ENCODE measurements at places on chromosomes 6 and 20. TPM values are rescaled to one million over a fixed set of nuclear protein-coding genes. Genes with fewer than 3 reads are reported as not detected.

DNA sequence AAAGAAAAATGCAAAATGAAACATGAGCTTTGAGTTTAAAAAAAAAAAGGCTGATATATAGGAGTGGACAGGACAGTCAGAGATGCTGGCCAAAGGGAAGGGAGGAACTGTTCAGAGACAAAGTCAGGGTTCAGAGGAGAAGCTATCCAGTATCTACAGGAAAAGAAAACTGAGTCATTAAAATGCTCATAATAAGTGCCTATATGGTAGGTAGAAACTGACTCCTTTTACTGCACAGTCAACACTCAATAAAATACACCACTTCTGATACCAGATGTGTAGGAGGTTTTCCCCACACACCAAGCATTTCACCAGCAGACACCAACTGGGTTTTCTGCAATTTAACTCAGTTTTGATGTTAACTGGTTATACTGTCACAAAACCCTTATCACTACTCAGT lies 32.9 kb downstream of the FRK start:
- no peak for DNase-seq

Gene SYS1
- 31.1 TPM for total RNA-seq

DNA sequence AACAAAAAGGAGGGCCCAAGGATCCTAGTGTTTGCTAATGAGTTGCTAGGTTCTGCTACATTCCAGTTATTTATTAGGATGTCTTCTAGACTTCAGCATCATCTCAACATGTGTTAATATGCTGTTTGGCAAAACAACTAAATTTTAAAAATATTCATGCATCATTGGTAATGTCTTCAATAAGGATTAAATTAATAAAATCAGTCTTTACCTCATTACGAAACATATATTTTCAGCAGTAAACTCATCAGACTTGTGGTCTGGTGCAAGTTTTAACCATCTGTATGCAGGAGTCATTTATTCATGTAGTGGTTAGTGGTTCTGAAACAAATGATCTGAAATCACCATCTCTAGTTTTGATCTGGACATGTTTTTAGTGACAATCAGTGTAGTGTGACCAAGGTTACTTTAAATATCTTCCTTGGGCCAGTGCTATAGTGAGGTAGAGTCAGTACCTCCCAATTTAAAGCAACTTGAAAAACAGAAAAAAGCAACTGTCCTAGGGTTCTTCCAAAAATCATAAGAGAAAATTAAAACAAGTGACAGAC lies 85.0 kb upstream of the KCNK16 start:
- DNase-seq: no peak

DNA sequence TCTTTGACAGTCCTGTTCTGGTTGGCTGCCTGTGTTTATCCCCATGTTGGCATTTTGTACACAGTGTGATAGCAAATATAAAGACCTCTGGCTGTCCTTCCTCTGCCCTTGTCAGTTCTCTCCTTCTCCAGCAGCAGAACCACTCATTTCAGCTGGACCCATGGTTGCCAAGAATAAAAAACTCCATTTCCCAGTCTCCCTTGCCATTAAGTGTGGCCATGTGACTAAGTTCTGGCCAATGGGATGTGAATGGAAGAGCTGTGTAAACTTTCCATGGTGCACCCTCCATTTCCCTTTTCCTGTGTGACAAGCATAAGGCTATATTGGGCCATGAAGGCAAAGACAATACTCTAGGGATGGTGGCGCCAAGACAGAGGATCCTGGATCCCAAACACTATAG lies 78.4 kb upstream of the TBC1D7 start:
- no peak for DNase-seq

Gene PCK1
- not detected for total RNA-seq

- DNase-seq: no peak
Observed at GRCh38 chr6:51949526-51949925, 137.9 kb downstream of the PKHD1 start.

DNA sequence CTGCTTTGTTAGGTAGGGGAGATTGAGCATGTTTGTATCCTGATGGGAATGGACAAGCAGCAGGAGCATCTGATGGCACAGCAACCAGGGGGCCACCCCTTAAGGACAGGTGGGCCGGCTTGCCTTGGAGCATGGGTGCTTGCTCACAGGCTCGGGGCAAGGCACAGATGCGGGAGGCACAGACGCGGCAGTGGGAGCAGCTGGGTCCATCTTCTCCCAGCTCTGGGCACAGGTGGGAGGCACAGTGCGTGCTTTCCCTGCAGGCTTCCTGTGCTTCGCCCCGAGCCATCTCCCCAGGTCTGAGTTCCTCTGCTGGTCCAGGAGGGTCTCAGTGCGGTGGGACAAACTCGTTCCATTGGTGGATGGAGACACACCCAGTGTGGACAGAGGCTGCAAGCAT lies 73.6 kb upstream of the BHLHE23 start:
- DNase-seq: no peak

Gene TRIM38
- 5.9 TPM for total RNA-seq

GRCh38 chr6:28105245-28105639 lies 19.2 kb upstream of the ZSCAN16 start:
- no peak for DNase-seq

Gene C6orf58
- total RNA-seq: not detected

- no peak for DNase-seq
Observed at GRCh38 chr6:130466748-130467061, 100.9 kb downstream of the TMEM200A start.

DNA sequence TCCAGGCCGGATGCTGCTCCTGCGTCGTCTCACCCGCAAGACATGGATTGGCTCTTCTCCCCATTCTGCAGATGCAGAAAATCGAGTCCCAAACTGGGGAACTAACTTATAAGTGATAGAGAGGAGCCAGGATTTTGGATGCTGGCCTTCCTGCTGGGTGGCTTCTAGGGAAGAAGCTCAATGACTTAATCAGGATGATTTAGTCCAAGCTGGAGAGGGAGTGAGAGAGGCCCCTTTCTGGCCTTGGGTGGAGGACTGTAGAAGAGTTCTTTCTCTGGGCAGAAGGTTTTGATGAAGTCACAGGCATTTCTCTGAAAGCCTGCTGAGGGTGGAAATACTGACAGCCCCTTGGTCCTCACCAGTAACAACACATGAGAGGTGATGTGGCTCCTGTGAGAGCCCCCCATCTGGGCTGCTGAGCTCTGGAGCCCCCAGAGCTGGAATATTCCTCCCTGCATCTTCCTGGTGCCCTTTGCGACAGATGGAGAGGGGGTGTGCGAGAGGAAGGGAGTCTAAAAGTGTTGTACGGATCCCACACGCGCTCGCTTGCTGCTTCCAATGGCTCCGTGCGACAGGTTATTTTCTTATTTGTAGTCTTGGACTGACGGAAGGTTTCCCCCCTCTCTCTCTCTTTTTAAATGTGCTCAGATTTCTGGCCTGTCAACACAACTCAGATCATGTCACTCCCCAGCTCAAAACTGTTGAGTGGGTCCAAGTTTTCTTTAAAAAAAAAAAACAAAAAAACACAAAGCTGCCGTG lies 3.5 kb downstream of the SIRPA start:
- no peak for DNase-seq

Gene FYN
- total RNA-seq: 169 TPM

DNA sequence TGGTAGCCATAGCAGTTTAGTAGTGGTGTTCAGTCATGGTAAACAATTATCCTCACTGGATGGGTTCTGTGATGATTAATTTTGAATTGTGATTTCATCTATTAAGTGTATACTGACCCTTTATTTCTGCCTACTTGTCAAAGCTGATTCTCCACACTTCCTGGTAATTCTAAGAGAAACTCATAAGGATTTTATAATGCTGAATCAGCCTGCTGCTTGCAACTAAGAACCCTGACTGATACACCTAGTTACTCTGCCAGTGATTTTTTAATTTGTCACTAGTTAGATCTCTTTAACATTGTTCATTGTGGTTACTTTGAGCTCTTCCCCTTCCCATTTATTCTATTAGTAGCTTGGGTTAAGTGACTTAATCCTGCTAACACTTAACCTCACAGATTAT lies 8.6 kb downstream of the CDC40 start:
- no peak for DNase-seq

GRCh38 chr20:51763965-51764602 lies 4.1 kb downstream of the ATP9A start:
- DNase-seq: no peak

DNA sequence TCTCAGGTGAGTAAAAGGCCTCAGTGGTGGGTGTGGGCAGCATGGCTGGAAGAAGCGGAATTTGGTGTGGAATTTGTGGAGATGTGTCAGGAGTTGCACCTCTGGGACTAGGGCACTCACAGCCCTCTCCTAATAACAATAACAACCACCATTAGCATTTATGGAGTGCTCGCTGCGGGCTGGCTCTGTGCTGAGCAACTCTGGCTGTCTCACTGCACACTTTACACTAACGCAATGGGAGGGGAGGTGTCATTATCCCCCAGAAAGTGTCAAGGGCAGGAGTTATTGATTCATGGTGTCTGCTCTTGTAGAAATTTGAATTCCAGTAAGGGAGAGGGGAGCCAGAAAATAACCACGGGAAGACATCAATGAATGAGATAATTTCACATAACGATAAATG lies 22.7 kb upstream of the SCRT2 start:
- DNase-seq: no peak

DNA sequence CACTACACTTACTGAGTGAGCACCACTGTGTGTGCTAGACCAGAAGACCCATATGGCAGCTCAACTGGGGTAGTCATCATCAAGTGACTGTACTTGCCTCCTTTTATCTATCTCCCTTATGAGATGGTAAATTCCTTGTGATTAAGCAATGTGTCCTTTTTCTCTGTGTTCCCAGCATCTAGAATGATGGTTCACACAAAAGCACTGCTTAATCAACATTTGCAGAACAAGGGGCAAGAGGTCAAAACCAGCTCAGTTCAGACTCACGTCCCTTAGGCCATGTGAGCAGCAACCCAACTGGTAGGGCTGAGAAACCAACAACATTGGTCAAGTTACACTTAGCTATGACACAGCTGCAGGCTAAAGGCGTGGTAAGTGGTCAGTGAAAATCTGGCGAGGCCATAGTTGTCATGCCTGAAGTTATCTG lies 10.0 kb downstream of the TRAM2 start:
- no peak for DNase-seq

Gene MMP24
- 3.4 TPM for total RNA-seq

GRCh38 chr20:46235077-46235476 lies 73.2 kb downstream of the CDH22 start:
- no peak for DNase-seq

GRCh38 chr6:20658516-20658915 lies 124.3 kb downstream of the CDKAL1 start:
- no peak for DNase-seq

DNA sequence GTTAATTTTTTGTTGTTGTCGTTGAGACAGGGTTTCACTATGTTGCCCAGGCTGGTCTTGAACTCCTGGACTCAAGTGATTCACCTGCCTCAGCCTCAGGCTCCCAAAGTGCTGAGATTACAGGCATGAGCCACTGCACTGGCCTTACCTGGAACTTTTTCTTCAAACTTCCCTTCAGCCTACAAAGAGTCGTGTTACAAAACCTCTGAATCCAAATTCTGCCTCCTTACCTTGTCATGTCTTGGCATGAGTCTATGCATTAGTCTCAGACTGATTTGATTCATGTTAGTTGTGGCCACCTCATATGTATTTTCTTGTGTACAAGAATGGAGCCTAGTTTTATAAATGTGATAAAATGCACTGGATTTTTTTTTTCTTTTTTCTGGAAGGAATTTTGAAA lies 172.1 kb downstream of the PRL start:
- no peak for DNase-seq

- DNase-seq: no peak
Observed at GRCh38 chr6:87237804-87238203, 82.4 kb downstream of the ZNF292 start.

Gene HLA-C
- 137 TPM for total RNA-seq

DNA sequence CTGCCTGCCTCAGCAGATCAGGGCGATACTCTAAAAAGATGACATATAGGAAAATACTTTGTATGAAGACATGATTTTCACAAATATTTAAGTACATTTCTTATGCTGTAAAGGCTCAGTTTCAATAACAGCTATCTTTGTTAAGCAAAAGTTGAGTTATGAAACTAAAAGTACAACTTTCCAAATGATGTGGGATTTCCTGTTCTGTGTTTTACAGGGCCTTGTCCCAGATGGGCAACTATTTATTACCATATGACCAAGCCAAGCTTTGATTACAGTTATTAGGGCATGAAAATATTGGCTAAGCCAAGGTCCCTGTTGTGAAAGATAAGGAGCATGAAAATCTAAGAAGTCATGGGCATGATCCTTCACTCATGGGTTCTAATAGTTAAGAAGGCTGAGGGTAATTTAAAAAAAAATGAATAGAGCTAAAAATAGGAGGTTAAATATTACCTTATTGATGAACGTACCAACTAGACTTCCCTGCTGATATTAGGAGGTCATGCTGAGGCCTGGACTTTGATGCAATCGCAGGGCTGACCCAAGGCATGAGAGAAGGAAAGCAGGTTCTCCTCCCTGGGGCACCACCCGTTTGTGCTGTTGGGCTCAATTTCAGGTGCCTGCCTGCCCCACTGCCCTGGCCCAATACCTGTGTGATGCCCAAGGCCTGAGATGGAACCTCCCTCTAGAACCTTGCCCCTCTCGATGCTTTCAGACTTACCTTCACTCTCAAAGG lies 294.4 kb upstream of the PRDM1 start:
- no peak for DNase-seq

DNA sequence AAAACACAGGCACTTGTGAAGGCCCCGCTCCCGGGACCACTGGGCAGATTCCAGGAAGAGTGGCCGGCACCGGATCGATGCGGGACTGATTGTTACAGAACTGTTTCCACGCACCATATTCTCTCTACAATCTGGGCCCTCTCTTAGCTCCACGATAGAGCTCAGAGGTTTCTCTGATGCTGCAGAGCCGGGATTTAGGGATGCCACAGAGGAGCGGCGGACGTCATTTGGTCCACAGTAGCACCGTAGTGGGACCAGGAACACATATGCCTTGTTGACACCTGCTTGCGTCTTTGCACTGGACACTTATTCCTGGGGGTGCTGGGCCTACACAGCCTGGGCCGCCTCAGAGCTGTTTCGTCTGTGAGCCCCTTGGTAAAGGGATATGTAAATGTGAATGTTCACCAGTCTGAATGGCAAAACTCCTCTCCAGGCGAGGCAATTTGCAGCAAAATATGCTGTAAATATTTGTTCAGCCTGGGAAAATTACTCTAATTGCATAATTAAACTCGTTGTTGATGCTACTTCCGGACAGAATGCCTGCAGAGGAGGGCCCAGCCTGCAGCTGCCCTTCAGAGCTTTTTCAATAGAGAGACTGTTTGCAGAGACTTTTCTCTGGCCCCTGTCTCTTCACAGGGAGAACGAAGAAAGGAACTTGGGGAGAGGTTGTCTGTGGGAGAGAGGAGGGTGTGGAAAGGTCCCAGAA lies 9.4 kb downstream of the PCK1 start:
- DNase-seq: no peak

Gene GNAS-AS1
- total RNA-seq: 4.3 TPM

- no peak for DNase-seq
Observed at GRCh38 chr20:5748246-5748645, 2.0 kb upstream of the SHLD1 start.

Data from progenitor cell of endocrine pancreas (in vitro differentiated cells).